A549 treated with DMSO at 1 μM for 4 hours (cell line): ENCODE measurements at places on chromosomes 3 and 15. TPM values are rescaled to one million over a fixed set of nuclear protein-coding genes. Genes with fewer than 3 reads are reported as not detected.

Gene SLC9C1
- not detected in 5 replicates for total RNA-seq

Gene RARB
- 6.6 to 16.1 TPM (median 14.1 TPM) in 5 replicates for total RNA-seq

Gene GOLGA6A
- 0.07 to 0.16 TPM in 2 of 5 replicates, not detected in the others for total RNA-seq

Gene IL17RD
- total RNA-seq, result 0.56 to 1.7 TPM (median 0.95 TPM) in 5 replicates

Gene ASB14
- not detected in 5 replicates for total RNA-seq

Gene ITIH1
- total RNA-seq, result not detected in 5 replicates

Gene STRA6
- 48.6 to 75.8 TPM (median 62.5 TPM) in 5 replicates for total RNA-seq
